ENCODE measurements at places on chromosomes 1 and 21.

GRCh38 chr1:167881069-167881468, 32.9 kb downstream of the ADCY10 start:
- DNase-seq: no peak

GRCh38 chr1:9435854-9436640, 103.2 kb upstream of the SLC25A33 start:
- DNase-seq: no peak

DNA sequence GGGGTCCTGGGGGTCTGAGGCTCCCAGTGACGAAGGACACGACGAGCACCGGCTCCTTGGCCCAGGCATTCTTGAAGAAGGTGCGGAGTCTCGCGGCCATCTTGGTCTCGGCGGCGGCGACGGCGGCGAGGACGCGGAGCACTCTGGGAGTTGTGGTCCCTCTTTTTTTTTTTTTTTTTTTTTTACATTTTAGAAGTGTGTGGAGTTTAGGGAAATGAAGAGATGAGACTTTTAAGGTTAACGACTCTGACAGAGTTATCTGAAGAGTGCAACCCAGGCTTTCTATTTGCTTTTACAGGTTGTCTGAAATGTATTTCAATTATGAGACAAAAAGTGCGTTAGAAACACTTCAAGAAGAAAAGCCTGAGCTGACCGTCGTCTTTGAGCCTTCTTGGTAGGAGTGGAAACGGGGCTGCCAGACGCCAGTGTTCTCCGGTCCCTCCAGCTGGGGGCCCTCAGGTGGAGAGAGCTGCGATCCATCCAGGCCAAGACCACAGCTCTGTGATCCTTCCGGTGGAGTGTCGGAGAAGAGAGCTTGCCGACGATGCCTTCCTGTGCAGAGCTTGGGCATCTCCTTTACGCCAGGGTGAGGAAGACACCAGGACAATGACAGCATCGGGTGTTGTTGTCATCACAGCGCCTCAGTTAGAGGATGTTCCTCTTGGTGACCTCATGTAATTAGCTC, 9.7 kb downstream of the OR2B11 start:
- DNase-seq: peak; percentile 58

GRCh38 chr21:42755766-42756579, 102.6 kb downstream of the PDE9A start:
- DNase-seq: no peak

GRCh38 chr1:167161762-167162161, 58.9 kb upstream of the POU2F1 start:
- DNase-seq: no peak

- DNase-seq: no peak
Observed at GRCh38 chr1:5907386-5907785, 84.8 kb downstream of the NPHP4 start.

DNA sequence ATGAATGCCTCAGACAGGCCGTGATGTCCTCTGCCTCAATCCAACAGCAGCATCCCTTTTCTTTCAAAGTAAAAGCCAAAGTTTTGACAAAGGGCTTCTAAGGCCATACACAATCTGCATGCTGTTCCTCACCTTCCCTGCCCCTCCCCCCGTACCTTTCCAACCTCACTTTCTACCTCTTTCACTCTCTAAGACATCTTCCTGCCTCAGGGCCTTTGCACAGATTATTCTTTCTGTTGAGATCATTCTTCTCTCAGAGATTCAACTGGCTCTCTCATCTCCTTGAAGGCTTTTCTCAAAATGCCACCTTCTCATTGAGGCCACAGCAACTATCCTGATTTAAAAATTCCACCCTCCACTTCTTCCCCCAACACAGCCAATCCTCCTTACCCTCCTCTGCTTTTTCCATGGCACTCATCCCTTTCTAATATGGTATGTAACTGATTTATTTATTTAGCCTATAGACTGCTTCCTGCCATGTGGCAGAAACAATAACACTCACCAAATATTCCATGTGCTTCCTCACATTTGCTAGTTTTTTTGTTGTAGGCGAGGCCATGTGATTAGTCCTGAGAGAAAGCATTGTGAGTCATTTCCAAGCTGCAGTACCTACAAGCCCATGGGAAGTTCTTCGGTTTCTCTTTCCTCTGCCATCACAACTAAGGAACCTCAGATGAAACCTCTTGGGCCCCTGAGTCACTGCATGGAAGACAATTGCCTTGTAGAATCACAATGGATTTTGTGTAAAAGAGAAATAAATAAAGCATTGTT, 58.7 kb upstream of the GADD45A start:
- DNase-seq: no peak

DNA sequence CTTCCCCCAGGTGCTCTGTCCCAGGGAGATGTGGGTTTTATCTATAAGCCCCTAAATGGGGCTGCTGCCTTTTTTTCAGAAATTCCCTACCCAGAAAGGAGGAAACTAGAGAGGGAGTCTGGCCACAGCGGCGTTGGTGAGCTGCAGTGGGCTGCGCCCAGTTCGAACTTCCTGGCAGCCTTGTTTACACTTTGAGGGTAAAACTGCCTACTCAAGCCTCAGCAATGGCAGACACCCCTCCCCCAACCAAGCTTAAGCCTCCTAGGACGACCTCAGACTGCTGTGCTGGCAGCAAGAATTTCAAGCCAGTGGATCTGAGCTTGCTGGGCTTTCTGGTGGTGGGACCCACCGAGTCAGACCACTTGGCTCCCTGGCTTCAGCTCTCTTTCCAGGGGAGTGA, 46.2 kb upstream of the PAPPA2 start:
- DNase-seq: no peak

- DNase-seq: no peak
Observed at GRCh38 chr1:11598461-11598860, 55.8 kb downstream of the FBXO2 start.

GRCh38 chr1:212482637-212483441, 50.1 kb downstream of the NENF start:
- DNase-seq: no peak

GRCh38 chr21:33360281-33360680, 35.5 kb downstream of the IFNAR1 start:
- no peak for DNase-seq

DNA sequence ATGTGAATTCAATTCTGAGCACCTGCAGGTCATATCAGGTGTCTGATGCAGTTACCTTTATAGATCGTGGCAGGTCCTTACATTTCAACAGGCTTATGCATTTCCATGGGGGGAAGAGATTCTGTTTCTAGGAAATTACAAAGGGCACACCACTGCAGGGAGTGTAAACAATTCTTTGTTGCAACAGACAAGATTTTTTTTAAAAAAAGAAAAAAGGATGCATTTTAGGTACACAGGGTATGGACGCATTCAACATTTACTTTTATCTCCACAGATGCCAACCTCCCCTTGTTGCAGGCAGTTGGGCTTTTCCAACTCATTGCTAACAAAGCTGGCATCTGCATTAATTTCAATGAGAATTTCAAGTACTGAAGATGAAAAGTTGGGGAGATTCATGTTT, 13.5 kb upstream of the TEKT2 start:
- DNase-seq: peak; percentile 85

DNA sequence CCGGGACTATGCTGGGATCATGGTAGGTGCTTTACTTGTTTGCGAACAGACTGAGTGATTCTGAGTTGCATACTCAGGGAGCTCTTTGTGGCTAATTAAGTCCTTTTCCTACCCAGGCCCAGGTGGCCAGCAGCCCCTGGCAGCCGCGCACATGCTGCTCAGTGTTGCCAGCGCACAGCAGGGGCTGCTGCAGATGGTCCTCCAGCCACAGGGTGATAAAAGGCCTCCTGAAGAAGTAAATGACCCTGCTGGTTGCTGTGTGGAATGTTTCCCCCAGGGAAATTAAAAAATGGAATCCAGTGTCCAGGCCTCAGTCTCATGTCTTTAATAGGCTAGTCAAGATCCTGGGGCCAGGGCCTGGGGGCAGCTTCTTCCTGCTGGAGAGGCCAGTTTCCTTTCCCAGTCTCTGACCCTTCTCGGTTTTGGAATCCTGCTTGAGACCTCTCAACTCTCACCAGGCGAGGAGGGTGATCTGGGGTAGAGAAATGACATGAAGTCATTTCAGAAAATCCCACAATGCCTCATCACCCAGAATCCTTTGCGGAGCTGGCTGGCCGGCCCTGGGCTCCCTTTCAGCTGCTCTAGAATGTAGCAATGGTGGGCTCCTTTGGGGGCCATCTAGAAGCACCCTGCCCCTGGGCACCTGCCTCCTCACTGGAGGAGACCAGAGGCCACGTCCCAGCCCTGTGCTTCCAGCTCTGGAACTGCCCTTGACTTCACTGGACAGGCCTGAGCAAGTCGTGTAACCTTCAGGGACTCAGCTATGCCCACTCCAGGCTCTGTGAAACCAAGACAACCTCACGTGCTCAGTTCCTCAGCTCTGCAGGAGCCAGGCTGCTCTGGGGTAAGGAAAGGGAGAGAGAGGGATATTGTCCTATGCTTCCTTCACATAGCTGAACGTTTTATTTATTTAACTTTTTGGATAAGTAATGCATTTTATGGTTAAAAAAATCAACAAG, 131.4 kb downstream of the MRPS6 start:
- DNase-seq: peak; percentile 97

DNA sequence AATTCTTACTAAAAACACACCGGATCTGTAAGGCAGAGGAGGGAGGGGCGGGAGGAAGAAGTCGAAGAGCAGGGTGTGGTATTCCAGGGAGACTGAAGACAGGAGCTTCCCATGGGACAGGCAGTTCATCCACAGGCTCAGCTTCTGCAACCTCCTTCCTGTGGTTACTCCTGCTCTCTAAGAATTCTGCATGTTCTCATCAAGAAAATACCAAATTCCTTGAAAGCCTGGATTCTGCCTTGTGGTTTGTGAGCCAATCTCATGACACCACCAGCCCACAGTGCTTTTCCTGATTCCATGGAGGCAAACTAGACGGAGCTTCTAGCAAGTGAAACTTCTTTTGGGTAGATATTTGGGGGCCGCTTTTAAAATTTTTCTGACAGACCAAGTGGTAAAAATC, 1.1 kb upstream of the ST6GALNAC3 start:
- no peak for DNase-seq

DNA sequence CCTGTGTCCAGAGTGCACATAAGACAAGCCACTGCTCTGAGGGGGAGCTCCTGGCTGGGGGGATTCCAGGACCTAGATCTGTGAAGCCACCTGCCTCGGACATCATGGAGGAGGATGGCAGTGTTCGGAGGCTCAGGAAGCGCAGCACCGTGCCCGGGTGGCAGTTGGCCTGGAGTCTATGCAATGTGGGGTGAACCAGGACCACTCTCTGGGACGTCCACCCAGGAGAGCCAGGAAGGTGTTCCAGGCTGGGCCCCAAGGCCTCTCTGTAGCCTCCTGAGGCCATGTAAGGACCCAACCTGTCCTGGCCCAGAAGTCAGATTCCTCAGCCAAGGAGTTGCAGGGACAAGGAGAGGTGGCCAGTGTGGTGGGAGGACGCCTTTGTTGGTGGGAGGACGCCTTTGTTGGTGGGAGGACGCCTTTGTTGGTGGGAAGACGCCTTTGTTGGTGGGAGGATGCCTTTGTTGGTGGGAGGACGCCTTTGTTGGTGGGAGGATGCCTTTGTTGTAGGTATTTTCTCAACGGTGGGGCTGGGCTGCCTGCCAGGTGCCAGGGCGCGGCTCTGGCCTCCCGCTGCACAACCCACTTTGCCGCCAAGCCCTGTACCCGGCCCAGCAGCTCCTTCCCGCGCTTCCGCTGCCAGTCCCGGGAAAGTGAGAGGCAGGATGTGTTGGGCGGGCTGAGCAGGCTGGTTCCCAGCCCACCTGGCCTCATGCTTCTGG, 30.6 kb upstream of the BMP8B start:
- no peak for DNase-seq

GRCh38 chr1:244012202-244012601, 38.9 kb upstream of the ZBTB18 start:
- no peak for DNase-seq

- no peak for DNase-seq
Observed at GRCh38 chr1:104646233-104646632, 896.5 kb downstream of the AMY1C start.

DNA sequence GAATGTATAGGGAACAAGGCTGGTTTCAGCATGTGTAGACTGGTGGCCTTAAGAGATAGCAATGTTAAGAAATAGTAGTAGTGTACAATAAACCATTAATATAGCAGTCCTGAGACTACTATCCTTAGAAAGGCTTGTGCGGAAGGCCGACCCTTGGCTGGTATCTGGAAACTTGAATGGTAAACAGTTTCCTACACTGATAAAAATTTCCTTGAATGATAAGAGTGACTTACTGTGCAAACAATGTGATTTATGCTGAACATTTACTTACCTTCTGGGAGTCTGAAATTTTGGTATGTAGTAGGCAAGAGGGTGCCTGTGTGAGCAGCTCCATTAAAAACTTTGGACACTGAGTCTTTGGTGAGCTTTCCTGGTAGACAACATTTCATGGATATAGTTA, 44.7 kb downstream of the MAST2 start:
- no peak for DNase-seq

- no peak for DNase-seq
Observed at GRCh38 chr1:206012086-206012859, 9.1 kb upstream of the RAB7B start.

DNA sequence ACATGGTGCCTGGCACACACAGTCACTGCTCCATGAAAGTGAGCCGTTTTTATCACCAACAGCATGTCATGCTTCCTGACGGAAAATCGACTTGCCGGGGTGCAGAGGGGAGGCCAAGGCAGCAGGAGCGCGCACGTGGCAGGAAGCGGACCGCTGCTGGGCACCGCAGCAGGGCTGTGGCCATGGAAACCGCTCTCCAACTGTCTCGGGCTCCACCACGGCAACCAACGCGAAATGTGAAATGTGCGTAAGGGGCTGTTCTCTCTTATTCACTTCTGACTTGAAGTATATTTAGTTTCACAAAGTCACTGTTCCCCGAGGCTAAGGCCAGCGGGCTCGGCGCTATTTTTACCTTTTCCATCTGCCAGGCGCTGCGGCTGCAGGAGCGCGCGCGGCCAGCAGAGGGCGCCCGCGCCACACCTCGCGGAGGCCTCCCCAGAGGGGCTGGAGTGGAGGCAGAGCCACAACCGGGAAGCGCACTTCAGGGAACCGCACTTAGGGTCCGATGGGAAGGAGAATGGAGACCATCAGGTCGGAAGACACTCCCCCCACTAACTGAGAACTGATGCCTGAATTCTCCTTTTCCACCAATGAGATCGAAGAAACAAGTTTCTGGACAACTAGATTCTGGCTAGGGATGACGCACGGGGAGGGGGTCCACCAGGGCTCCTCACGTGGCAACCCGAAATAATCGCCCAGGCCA, 19.7 kb downstream of the RCC2 start:
- peak; percentile 46 for DNase-seq

DNA sequence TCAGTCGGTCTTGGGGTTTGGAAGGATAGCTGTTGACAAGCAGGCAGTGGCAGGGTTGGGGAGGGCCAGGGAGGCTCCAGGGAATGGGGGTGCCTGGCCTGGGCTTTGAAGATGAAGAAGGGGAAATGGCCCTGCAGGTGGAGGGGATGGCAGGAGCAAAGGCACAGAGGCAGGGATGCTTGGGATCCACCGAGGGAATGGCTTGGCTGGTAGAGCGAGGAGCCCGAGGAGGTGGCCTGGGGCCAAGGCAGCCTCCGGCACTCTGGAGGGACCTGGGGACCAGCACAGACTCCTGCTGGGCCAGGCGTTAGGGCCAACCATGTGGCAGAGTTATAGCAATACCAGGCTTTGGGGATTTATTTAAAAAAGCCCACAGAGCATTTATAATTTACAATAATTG, 62.9 kb upstream of the EDN2 start:
- no peak for DNase-seq

GRCh38 chr1:24277420-24278169, 41.6 kb upstream of the GRHL3 start:
- no peak for DNase-seq

- no peak for DNase-seq
Observed at GRCh38 chr1:29962831-29963247, 726.5 kb downstream of the PTPRU start.

- no peak for DNase-seq
Observed at GRCh38 chr1:92795166-92795565, 10.3 kb upstream of the EVI5 start.

Measured in NCI-H1417 (cell line).